ENCODE measurements at places on chromosomes 6 and 20. TPM values are rescaled to one million over a fixed set of nuclear protein-coding genes. Genes with fewer than 3 reads are reported as not detected.

- DNase-seq = no peak
Measured at GRCh38 chr20:63028461-63028921, 21.7 kb upstream of the BHLHE23 start.

DNA sequence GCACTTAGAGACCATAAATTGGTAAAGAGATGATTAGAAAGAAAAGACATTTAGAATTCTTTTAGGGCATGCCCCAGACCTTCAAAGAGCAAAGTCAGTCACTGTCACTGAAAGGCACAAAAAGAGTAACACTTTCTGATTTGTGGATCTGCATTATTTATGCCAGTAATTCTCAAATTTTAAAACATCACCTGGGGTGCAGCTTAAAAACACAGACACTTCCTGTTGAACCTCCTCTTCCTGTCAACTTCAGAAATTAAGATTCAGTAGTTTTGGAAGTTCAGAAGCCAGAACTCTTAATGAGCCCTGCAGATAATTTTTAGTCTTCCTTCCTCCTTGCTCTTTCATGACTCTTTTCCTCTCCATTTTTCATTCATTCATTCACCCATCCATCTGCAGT lies 137.5 kb downstream of the NRN1 start:
- DNase-seq = no peak

- no peak for DNase-seq
Measured at GRCh38 chr20:40232756-40233155, 456.3 kb downstream of the MAFB start.

- DNase-seq = no peak
Measured at GRCh38 chr6:1514078-1514477, 95.6 kb upstream of the FOXC1 start.

- DNase-seq = peak; percentile 54
Measured at GRCh38 chr6:26286168-26286877, 78.7 kb upstream of the BTN3A2 start.

The CPNE5 gene
- total RNA-seq = 0.63 TPM

The FRMD1 gene
- not detected for total RNA-seq
